MG63 (cell line): ENCODE measurements at places on chromosomes 16 and 17. TPM values are rescaled to one million over a fixed set of nuclear protein-coding genes. Genes with fewer than 3 reads are reported as not detected.

The TEKT3 gene
- total RNA-seq, result not detected in 2 replicates

The GRIN2A gene
- total RNA-seq, result not detected in 2 replicates

The CARD14 gene
- 0.10 TPM in 1 of 2 replicates, not detected in the other for total RNA-seq

The PSME3 gene
- total RNA-seq, result 72.7 and 82.0 TPM in 2 replicates

The CNGB1 gene
- not detected in 2 replicates for total RNA-seq

The CD79B gene
- total RNA-seq, result not detected in 2 replicates

The CA4 gene
- total RNA-seq, result 1.9 TPM in 1 of 2 replicates, not detected in the other

The SLC13A2 gene
- total RNA-seq, result not detected in 2 replicates

The VASN gene
- 55.7 and 68.7 TPM in 2 replicates for total RNA-seq

The CLTC gene
- 235 and 287 TPM in 2 replicates for total RNA-seq

The TP53TG3 gene
- total RNA-seq, result 1.1 TPM in 1 of 2 replicates, not detected in the other

The KRTAP4-5 gene
- total RNA-seq, result not detected in 2 replicates

The MARCHF10 gene
- not detected in 2 replicates for total RNA-seq

The CTRB2 gene
- total RNA-seq, result not detected in 2 replicates

The TBC1D28 gene
- not detected in 2 replicates for total RNA-seq

The CEMP1 gene
- not detected in 2 replicates for total RNA-seq

The NT5C3B gene
- total RNA-seq, result 69.3 and 124 TPM in 2 replicates

The GPRC5C gene
- 10.4 and 18.5 TPM in 2 replicates for total RNA-seq

The MYL11 gene
- total RNA-seq, result not detected in 2 replicates

The TBC1D16 gene
- total RNA-seq, result 15.0 and 23.6 TPM in 2 replicates

The GCGR gene
- not detected in 2 replicates for total RNA-seq

The IL34 gene
- 1.4 and 2.2 TPM in 2 replicates for total RNA-seq

The HSD11B2 gene
- not detected in 2 replicates for total RNA-seq

The ALOX12B gene
- not detected in 2 replicates for total RNA-seq

The METTL23 gene
- total RNA-seq, result 44.4 and 44.9 TPM in 2 replicates

The C17orf107 gene
- total RNA-seq, result 0.16 and 0.94 TPM in 2 replicates

The HOXB3 gene
- total RNA-seq, result 2.1 and 4.6 TPM in 2 replicates

The UNC45B gene
- total RNA-seq, result not detected in 2 replicates

The BAIAP3 gene
- total RNA-seq, result 1.1 TPM in 1 of 2 replicates, not detected in the other

The PPP1R27 gene
- total RNA-seq, result not detected in 2 replicates

The ACE gene
- 0.40 TPM in 1 of 2 replicates, not detected in the other for total RNA-seq

The PIMREG gene
- total RNA-seq, result 41.8 and 46.6 TPM in 2 replicates

The MMP28 gene
- total RNA-seq, result not detected in 2 replicates

The ACSM2A gene
- not detected in 2 replicates for total RNA-seq

The AKTIP gene
- total RNA-seq, result 22.6 and 31.2 TPM in 2 replicates

The FASN gene
- total RNA-seq, result 112 and 125 TPM in 2 replicates

The ZKSCAN2 gene
- 2.2 and 2.6 TPM in 2 replicates for total RNA-seq

The PIK3R6 gene
- total RNA-seq, result not detected in 2 replicates

The CCDC78 gene
- total RNA-seq, result 0.59 and 4.9 TPM in 2 replicates

The MAP2K4 gene
- 22.9 and 32.4 TPM in 2 replicates for total RNA-seq

The HCRT gene
- total RNA-seq, result not detected in 2 replicates

The SLC38A8 gene
- not detected in 2 replicates for total RNA-seq

The FBXW10B gene
- total RNA-seq, result 0.59 TPM in 1 of 2 replicates, not detected in the other

The SOX8 gene
- total RNA-seq, result 0.25 TPM in 1 of 2 replicates, not detected in the other

The TLCD2 gene
- 0.37 and 0.59 TPM in 2 replicates for total RNA-seq

The WNT9B gene
- total RNA-seq, result not detected in 2 replicates

The DLG4 gene
- 7.5 and 15.3 TPM in 2 replicates for total RNA-seq

The UNC13D gene
- total RNA-seq, result 0.20 and 0.23 TPM in 2 replicates

The SSTR5 gene
- total RNA-seq, result not detected in 2 replicates

The KRTAP4-9 gene
- total RNA-seq, result not detected in 2 replicates

The PERCC1 gene
- not detected in 2 replicates for total RNA-seq

The TP53TG3F gene
- total RNA-seq, result not detected in 2 replicates

The SLC5A11 gene
- not detected in 2 replicates for total RNA-seq

The APOBR gene
- total RNA-seq, result not detected in 2 replicates

The PYY gene
- total RNA-seq, result not detected in 2 replicates

The KRTAP4-4 gene
- not detected in 2 replicates for total RNA-seq

The ZNF764 gene
- total RNA-seq, result 2.0 and 6.8 TPM in 2 replicates

The KRT32 gene
- 0.72 TPM in 1 of 2 replicates, not detected in the other for total RNA-seq

The RASD1 gene
- total RNA-seq, result 0.67 and 5.6 TPM in 2 replicates
